NCI-H1417 (cell line): ENCODE measurements at places on chromosomes 1 and 21.

DNA sequence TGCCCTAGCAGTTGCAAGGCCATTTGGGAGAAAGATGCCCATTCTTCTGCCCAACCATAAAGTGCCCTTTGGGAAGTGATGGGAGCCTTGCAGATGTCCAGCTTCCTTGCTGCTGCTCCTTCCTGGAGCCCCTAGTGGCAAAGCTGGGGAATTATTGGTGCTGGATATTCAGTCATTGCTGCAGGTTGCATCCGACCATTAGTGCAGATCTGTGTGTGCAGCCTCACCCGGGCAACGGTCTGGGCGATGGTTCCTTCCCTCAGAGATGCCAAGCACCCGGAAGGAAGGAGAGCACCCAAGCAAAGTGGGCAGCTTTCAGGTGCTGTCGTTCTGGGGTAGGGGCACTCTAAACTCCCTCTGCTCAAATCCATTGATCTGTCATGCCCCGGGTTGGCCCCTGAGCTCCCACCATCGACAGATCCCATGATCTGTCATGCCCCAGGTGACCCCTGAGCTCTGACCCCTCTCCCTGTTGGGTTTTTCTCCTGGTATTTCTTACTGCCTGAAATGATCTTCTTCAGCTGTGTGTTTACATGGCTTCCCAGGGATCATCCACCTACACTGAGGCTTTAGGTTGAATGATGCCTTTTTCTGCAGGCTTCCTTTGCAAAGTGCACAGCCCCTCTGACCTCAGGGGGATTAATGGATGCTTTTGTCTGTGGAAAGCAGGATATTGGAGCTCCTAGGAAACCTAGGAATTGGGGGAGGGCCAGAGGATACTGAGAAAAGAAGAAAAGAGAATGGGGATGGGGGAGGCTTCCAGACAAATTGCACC, 467.5 kb downstream of the PTPRU start:
- DNase-seq = no peak

DNA sequence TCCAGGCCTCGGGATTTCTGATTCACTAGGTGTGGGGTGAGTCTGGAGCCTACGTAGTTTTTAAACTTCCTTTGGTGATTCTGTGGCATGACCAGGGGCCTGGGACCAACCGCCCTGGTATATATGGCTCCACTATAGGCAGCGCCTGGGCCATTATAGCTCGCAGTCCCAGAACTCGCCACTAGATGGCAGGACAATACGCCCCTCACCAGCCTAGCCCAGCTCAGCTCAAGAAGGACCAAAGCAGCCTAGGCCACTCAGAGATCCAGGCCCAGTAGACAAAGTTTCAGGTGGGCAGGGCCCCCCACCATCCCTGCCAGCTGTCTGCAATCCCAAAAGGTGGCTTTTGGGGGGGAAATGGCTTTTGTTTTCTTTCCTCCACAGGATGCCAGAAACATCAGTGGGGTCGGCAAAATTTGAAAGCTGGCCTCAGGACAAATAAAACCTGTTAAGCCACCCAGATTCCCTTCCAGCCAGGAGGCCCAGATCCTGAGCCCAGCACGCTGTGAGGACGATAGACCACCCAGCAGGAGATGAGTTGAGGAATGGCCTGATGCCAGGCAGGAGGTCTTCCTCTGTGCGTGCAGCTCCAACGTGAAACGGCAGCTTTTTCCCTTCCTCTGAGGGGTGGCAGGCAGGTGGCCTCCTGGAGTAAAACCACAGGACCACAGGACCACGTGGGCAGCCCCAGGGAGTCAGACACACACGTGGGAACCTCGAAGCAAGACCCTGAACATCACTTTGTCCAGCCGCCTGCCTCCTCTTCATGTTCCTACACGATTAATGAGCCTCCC, 24.8 kb upstream of the TMEM51 start:
- DNase-seq = peak; percentile 61

DNA sequence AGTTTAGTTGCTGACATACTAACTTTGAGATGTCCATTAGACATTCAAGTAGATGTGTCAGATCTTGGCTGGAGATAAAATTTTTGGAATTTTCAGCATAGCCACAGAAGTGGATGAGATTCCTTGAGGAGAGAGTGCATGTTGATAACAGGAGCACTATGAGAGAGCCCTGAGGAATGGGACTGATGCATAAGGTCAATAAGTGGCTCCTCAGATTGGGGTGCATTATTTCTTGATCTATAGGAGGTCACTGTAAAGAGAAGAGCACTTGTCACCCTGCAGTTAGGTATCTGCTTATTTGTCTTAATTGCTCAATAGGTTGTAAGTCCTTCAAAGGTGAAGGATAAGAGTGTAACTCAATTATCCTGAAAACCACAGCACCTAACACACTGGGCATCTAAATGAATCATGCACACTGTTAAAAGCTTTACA, 52.0 kb upstream of the TACSTD2 start:
- DNase-seq = no peak

GRCh38 chr1:87231703-87232367, 96.8 kb upstream of the LMO4 start:
- DNase-seq = no peak

DNA sequence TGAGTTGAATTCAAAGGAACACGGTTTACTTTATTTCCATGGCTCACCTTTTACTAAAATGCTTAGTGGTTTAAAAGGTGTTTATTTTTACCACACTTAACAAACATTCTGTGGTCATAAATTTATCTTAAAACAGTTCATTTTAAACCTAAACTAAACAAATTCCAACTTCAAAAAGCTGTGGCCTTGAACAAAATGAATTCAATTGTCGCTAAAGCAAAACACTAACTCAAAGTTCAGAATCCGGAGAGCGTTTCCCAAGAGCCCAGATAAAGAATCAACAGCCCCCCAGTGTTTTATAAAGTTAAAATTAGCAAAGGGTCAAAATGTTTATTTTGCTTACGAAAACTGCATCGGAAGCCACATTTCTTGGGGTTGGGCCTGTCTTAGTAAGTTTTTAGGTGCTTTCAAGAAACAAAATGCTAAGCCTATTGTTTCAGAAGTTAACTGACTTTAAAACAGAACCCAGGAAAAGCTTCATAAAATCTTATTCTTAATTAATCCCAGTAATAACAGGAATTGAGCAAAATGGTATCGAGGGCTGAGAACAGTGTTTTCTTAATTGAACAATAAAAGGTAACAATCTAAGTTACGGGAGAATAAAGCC, 1.3 kb downstream of the PUM1 start:
- DNase-seq = no peak

GRCh38 chr1:177609953-177610352, 359.9 kb downstream of the SEC16B start:
- no peak for DNase-seq

GRCh38 chr1:215888159-215888558, 321.1 kb downstream of the KCTD3 start:
- no peak for DNase-seq

DNA sequence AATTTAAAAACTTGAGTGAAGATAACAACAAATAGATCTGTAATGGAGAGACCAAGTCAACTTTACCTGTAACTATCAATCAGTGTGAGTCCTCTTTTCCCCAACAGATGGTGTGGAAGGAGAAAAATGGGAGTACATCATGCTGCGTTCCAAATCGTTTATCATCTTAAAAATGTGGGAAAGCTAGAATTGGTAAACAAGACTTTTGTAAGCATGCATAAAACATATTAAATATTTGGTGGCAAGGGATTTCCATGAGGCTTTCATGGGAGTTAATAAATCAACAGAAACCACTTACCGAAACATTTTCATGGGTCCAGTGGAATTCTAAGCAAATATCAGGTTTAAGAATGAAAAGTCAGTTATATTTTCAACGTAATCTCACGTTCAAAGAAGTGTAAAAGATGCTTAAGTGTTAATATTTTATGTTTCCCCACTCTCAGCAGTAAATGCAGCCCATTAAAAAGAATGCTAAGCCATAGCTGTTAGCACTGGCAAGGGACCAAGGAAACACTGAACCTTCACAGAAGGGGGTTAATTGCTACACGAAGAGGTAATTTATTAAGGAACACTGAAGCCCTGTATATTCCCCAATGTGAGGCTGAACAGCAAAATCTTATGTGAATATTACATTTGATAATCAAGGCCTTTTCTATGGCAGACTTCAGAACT, 117.0 kb downstream of the ZC3H11B start:
- DNase-seq = no peak

DNA sequence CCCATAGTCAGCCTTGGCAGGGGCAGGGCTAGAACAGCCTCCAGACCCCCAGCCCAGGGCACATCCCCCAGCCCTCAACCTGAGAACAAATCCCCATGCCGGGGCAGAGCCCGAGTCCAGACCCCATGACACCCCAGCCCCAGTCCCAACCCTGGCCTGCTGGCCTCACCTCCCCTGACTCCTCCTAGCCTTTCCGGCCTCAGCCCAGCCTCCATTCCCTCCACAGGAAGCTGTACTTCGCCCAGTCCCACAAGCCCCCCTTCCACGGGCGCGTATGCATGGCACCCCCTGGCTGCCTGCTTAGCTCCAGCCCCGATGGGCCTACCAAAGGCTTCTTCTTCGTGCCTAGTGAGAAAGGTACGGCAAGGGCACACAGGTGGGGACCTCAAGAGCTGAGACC, 50.4 kb downstream of the DISP3 start:
- DNase-seq = no peak

GRCh38 chr21:33117101-33117888, 47.4 kb downstream of the OLIG1 start:
- no peak for DNase-seq
